ENCODE measurements at places on chromosomes 5 and 9.
A peak's percentile ranks its signal among the peaks of the same experiment; 100 is the strongest.

DNA sequence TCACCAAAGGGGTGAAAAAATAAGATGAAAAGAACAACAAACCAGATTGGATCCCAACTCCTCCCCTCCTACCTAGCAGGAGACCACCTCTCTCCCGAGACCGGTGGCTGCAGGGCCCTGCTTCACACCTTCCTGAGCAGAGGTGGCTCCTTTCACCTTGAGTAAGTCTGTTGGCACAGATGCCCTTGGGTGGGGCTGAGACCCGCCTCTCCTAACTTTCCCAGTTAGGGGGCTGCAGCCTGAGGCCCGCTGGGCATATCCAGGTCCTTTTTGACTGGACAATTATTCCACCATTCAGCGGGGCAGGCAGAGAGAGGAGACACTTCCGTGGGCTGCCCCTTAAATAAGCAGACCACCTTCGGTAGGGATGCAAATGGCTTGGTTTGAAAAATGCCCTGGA is 1.3 kb downstream of the SLC25A48 start:
- no peak for DNase-seq

- DNase-seq, result no peak
These were observed 65.7 kb upstream of the SYK start for GRCh38 chr9:90735952-90736351.

- DNase-seq, result no peak
These were observed 5.2 kb upstream of the MGAT1 start for GRCh38 chr5:180807654-180808414.

- DNase-seq, result no peak
These were observed 48.2 kb downstream of the KIF2A start for GRCh38 chr5:62354028-62354874.

- no peak for DNase-seq
These were observed 277.4 kb upstream of the MSX2 start for GRCh38 chr5:174446988-174447387.

DNA sequence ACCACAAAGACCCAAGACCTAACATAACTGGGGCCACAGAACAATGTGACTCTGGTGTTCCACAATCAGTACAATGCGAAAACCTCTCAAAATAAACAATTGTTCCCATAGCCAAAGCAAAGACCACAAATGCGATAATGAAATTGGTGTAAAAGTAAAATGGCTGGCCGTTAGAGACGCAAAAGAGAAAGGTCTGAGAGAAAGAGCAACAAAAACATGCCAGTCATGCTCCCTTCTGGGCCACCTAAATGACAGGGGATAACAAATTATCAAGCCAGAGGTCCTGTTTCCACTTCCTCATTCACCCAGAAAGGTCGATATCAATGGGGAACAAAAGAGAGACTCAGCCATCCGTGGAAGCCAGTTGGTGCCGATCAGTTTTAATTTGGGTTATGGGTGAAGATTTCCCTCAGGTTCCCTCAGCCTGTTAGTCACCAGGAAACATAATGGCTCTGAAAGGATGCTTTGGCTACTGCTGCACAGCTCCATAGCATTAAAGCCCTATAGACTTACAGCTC is 9.2 kb upstream of the CFAP95 start:
- DNase-seq, result no peak

GRCh38 chr5:115599502-115599901 is 2.8 kb downstream of the TICAM2 start:
- DNase-seq, result no peak

GRCh38 chr5:179878222-179879002 is 19.8 kb upstream of the MRNIP start:
- no peak for DNase-seq

- no peak for DNase-seq
These were observed 2.9 kb downstream of the NR4A3 start for GRCh38 chr9:99824378-99825171.

DNA sequence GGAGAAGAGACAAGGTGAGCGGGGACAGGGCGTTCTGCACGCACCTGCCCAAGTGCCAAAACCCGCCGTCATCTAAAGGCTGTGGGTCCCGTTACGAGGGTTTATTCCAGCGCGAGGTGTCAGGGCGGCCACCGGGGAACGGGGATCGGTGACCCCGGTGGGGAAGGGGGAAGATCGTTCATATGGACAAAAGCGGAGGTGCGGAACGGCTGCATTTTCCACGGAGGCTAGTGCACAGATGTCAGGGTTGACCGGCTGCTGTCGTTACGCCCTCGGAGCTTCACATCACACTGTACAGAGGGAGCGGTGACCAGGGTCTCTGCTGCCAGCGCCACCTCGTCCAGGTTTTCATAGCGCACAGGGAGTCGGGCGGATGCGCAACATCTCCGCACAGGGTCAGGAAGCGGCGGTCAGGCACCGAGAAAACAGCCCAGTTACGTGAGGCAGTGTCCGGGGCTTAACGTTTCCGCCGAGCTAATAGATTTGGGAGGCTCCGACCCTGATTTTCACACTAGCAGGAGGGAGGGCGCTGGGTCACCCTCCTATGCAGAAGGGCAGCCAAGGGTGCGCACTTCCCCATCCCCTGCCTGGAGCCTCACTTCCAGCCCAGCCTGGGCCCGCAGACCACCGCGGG is 13.5 kb downstream of the BTNL9 start:
- DNase-seq, result no peak

DNA sequence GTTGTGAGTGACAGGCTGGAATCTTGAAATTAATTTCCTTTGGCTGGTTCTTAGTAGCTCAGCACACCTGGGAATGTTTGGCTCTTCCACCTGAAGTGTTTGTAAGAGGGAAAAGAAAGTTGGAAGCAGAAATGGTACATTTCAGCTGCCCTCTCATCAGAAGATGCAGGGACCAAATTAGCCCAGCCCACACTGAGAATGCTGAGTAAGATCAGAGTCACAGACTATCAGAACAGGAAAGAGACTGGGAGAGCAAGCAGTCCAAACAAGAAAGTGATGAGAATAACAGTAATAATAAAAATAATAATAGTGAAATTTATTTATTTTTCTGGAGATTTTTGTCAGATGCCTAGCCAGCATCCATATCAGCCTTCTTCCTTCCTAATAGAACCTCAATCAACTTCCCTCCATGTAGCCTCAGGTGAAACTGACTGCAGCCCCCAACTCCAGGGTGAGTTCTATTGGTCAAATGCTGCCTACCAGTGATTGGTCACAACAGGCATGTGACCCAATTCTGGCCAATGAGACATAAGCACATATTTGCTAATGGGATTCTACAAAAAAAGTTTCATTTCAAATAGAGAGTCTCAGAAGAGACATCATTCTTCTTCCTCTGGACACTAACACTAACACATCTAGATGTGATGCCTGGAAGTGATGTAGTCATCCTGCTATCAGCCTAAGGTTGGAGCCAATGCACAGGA is 31.2 kb upstream of the ADRA1B start:
- DNase-seq, result peak; percentile 7

All from hypothalamus (tissue), 51 donors.